ENCODE measurements at places on chromosomes 7 and 10. TPM values are rescaled to one million over a fixed set of nuclear protein-coding genes. Genes with fewer than 3 reads are reported as not detected.

GRCh38 chr7:47453093-47454061 is 128.5 kb downstream of the TNS3 start:
- no peak for DNase-seq

- no peak for DNase-seq
Observed at GRCh38 chr10:69087590-69088470, at the start of gene SRGN. Gene SRGN (plus strand): TSS chr10:69088103. CDS start chr10:69088158, 55 bp downstream.

DNA sequence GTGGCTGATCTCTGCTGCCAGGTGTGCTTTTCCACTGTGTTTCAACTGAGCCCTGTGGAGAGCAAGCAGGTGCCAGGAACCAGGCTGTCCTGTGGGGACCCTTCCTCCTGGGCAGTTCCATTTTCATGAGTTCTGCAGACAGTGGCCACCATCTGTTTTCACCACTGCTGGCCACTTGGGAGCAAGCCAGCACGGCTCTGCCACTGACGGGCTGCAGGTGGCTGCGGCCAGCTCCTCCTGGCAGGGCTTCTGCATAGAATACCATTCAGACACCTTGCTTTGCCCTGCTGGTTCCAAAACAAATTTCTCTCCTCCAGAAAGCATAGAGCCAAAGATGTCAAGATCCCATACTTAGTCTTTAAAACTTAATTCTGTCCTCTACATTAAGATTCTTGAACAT is 48.3 kb downstream of the LANCL2 start:
- no peak for DNase-seq

DNA sequence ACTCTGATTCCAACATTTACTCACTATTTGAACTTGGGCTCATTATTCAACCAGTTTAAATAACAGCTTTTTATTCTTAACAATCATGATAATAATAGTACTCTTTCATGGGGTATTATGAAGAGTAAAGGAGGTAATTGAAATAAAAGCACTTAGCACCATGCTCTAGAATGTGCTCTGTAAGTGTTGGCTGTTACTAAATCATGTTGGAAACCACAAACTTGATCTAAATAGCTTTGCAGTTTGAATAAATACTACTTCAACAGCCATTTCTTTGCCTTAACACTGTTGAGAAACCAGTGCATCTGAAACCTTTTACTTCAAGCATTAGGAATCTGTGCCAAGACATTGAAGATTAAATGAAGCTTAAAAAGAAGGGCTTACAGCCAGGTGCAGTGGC is 7.9 kb upstream of the UPF2 start:
- DNase-seq: no peak

GRCh38 chr10:15262036-15262713 is 93.7 kb upstream of the NMT2 start:
- DNase-seq: no peak

GRCh38 chr7:48452218-48452617 is 281.0 kb downstream of the ABCA13 start:
- no peak for DNase-seq

GRCh38 chr10:110220398-110220797 is 13.0 kb downstream of the MXI1 start:
- DNase-seq: no peak

GRCh38 chr7:151838072-151838471 is 38.8 kb downstream of the PRKAG2 start:
- DNase-seq: no peak

GRCh38 chr7:30001998-30002397 is 12.4 kb upstream of the SCRN1 start:
- DNase-seq: no peak

DNA sequence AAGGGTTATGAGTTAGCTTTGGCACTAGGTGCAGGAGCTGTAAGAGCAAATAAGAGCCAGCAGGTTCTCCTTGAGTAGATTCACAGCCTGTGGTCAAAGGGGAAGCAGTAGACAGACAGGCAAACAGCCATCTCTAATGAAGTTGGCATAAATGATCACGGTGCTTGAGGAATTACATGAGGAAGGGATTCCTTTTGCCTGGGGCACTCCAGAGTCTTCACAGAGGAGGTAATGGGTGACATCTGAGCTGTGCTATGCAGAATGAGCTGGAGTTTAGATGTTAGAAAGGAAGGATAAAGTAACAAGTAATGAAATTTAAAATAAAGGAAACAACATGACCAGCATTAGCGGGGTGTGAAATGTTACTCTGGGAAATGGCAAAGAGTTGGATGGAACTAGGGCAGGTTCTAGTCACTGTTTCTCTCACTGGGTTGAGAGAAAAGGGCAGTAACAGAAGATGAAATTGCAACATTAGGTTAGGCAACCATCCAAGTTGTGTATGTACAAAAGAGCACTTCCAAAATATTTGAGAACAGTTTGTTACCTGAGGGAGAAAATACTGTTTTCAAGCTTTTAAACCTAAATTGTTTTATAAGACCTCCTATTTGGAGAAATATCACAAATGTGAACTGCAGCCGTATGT is 613.8 kb downstream of the PHTF2 start:
- DNase-seq: no peak

GRCh38 chr10:34964166-34964800 is 125.9 kb downstream of the CUL2 start:
- DNase-seq: no peak

GRCh38 chr10:119368991-119369869 is 161.9 kb downstream of the GRK5 start:
- DNase-seq: no peak

DNA sequence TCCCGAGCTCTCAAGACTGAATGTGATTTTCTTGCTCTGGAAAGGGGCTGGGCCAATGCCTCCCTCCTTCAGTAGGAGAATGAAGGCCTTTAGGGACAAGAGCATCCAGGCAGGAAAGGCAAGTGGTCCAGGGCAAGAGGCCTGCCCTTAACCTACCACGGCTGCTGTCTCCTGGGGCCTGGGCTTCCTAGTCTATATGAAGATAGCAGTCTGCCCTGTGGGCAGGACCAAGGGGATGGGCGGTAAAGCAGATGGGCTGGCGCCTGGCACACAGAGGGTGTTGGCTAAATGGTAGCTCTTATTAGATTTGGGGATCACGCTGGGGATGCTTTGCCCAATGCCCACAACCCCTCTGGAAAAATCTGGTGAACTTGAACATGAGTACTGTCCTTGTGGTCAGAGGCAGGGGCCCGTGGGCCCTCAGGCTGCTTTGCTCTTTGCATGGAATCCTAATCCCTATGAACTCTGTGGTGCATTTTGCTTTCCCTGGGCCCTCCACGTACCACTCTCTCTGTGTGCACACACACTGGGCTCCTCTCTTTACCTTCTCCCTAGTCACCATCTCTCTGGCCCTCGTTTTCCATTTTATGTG is 20.3 kb downstream of the CHAT start:
- DNase-seq: no peak

- no peak for DNase-seq
Observed at GRCh38 chr10:104778371-104778770, 137.3 kb downstream of the SORCS3 start.

DNA sequence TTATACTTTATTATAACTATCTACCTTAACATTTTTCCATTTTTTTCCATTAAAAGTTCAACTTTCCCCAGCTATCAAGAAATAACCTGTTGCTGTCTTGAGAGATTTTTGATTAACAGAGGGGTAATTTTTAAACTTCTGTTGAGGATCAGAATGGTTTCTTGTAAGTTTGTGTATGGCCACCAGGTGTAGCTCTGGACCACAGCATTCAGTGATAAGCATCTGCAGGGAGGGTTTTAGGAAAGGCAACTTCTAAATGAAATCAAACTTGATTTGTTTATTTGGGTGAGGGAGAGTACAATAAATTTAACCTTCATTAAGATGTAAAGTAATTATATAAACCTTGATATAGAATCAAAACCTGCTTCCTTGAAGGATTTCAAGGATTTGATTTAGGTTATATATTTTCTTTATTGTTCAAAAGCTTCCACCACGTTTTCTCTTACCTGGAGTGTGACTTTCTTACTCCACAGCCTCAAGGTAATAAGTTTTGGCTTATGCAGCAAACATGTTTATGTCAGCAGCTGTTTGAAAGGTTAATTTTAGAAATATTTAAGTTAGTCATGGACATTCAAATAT is 153.3 kb downstream of the STK31 start:
- peak; percentile 4 for DNase-seq

DNA sequence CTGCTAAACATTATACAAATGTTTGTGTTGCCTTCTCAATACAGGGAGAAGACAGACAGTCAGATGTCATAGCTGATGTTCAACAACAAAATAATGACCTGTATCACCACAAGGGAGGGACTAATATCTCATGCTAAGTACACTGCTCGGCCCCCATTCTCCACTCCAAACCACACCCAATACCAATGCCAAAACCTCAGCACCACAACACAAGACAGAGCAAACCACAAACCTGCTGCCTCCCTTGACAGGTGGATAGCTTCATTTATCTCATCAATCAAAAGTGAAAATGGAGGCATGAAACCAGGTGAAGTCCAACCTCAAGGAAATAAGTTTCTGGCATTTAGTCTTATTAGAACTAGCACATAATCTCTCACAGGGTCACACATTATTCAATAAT is 109.5 kb downstream of the PARD3 start:
- DNase-seq: no peak

- DNase-seq: no peak
Observed at GRCh38 chr7:10789170-10789569, 184.5 kb upstream of the PHF14 start.

DNA sequence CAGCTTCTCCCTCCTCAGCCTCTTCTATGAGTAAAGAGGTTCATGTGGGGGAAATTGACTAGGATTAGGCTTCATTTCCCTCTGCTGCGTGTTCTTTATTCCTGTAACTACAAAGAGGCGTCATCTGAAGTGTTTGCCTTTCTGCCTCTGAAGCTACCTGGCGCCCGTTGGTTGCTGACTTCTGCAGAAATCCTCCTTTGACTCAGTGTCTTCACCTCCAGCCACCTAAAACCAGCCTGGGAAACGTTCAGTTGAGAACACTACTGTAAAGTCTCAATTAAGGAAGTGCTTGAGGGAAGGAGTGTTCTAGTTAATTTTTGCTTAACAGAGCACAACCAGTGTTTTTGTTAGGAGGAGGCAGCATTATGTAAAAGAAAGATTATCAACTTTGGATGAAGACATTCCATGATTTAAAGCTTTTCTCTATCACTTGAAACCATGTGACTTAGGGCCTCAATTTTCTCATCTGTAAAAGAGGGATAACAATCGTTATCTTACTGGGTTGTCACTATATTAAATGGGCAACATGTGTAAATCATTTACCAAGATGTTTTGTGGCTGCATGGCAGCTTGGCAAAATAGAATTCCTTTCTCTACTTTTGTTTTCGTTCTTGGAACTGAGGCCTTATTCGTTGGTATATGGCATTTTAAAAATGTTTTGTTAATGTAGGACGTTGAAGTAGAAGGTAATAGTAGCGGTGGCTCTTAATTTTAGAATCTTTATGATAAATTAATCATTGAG is 642.9 kb downstream of the SDK1 start:
- no peak for DNase-seq

DNA sequence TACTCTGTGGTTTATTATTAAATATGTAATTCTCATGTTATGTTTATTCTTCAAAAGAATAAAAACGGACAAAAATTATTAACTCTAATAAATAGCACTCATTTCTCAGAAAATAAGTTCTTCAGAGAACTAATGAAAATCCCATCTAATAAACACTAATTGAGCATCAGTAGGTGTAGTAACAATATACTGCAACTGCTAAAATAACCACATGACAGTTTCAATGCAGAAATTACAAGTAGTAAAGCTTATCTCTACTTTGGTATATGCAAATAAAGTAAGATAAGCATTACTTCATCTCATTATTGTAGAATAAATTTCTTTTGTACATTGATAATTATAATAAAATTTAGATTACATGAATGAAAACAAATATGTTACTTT is 56.4 kb upstream of the DKK1 start:
- DNase-seq: no peak

GRCh38 chr10:58384095-58384494 is 1.1 kb upstream of the TFAM start:
- DNase-seq: no peak

DNA sequence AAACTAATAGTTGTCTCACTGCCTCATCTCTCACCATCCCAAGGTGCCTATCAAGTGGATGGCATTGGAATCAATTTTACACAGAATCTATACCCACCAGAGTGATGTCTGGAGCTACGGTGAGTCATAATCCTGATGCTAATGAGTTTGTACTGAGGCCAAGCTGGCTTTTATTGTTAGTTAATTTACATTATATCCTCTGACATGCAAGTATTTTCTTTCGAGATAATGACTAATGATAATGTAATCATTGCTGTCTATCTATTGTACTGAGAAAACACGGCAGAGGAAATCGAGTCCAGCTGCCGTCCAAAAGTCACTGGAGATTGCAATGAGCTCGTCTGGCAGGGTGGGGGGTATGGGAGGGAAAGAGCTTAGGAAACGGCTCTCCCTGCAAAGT is 172.4 kb upstream of the LANCL2 start:
- DNase-seq: peak; percentile 62

DNA sequence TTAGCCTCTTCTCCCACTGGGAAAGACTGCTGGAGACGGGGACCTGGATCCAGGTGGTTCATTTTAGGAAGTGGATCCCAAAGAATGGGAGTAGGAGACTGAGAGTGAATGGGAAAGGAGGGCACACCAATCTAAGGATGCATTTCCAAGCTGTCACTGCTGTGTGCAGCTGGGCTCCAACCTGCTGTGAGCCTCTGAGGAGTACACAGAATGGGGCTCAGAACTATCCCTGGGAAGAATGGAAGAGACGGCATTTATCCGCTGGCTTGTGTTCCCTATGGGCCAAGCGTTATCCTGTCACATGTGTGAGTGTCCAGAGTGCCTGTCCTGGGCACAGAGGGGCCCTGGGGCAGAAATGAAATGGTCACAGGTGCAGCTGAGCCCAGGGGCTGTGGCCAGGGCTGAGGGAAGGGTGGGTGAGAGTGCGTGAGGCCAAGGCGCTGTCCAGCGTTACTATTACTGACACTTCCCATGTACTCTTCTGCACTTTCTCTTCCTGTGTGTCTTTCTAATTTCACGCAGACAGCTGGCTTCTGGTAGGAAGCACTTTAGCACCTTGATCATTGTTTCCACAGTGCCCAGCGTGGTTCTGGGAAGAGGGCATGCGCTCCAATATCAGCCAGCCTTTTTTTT is 35.4 kb upstream of the PODXL start:
- DNase-seq: no peak

DNA sequence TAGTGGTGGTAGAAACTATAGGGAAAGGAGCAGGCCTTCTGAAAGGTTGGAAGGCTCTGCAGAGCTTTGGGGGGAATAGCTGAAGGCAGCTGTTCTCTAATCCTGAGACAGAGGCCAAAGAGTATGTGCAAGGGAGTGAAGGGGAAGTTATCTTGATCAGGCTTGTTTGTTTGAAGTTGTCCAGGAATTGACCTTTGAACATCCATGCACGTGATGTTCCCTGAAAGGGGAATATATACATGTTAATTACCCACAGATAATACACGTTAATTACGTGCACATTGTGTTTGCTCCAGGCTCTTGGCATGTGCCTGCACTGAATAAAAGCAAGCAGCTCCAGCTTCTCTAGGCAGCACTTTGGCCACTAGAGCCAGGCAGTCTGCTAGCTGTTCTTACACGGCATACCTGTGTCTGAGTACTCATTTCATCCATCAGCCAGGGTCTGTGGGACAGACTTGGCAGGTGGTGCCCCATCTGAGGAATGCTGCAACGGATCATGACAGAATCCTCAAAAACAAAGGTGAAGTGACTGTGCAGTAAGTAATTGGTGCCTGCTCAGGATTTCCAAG is 18.0 kb upstream of the STARD3NL start:
- DNase-seq: no peak

The SPDYE18 gene
- 0.26 TPM for polyA plus RNA-seq

The AGMO gene
- 0.88 TPM for polyA plus RNA-seq

The CALD1 gene
- 274 TPM for polyA plus RNA-seq

The OGDHL gene
- 60.0 TPM for polyA plus RNA-seq

The AKR1C1 gene
- polyA plus RNA-seq: 11.1 TPM

The RNF148 gene
- 0.16 TPM for polyA plus RNA-seq

Data from renal cortex interstitium (tissue), 15 donors.